Fibroblast of skin of left quadriceps (primary cell): ENCODE measurements at places on chromosomes 2 and 18.

DNA sequence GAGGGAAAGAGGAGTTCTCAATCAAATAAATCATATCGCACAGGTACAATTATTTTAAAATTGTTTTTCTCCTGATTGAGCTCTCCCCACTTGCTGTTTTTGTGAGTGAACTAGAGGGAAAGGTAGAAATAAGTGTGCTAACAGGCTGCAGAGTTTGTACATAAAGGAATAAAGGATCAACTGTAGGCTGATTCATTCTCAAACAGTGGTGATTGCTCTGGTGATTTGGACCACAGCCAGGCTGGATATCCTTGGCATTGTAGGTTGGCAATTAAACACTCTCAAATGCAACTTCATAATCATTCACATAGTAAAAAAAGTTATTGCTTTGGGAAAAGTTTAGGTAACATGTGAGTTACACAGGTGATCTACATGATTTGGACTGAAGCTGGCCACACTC is 29.8 kb downstream of the LRP1B start:
- DNase-seq, result no peak

- no peak for DNase-seq
Observed at GRCh38 chr2:26316041-26316440, 29.9 kb upstream of the SELENOI start.

DNA sequence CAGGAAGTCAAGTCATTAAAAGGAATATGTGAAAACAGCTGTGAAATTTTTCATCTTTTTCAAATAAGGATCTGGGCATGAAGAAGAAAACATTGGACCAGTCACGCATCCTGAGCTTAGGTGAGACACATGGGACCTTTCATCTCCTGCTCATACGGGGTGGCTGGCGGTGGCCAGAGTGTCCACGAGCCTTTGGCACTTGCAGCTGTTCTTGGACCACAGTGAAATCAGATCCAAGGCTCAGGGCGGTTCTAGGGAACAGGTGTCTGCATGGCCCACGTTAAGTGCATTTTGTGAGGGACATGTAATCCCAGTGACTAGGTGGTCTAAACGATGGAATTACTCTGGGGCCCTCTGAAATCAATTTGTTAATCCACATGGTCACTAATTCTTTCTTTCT is 212.7 kb upstream of the COPS8 start:
- no peak for DNase-seq

GRCh38 chr2:62800618-62801017 is 95.1 kb downstream of the EHBP1 start:
- DNase-seq, result no peak

- no peak for DNase-seq
Observed at GRCh38 chr2:179636100-179636980, 225.1 kb downstream of the ZNF385B start.

- DNase-seq, result no peak
Observed at GRCh38 chr2:31161637-31162036, 23.4 kb upstream of the GALNT14 start.

DNA sequence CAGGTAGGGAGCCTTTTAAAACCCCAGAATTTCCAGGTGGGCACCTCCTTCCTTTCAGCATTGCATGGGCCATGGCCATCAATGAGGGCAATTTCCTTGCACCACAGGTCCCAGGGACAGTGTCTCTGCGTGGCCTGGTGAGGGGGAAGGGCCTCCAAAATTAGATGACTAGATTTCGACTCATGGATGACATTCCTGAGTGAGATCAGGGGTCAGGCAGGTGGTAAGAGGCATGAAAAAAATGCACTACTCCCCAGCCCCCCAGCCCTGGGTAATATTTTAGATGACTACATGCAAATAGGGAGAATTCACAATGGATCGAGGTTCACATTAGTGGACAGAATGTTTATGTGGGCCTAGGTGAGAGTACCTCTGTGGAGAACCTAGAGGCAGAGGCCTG is 19.0 kb upstream of the IGFBP5 start:
- no peak for DNase-seq

DNA sequence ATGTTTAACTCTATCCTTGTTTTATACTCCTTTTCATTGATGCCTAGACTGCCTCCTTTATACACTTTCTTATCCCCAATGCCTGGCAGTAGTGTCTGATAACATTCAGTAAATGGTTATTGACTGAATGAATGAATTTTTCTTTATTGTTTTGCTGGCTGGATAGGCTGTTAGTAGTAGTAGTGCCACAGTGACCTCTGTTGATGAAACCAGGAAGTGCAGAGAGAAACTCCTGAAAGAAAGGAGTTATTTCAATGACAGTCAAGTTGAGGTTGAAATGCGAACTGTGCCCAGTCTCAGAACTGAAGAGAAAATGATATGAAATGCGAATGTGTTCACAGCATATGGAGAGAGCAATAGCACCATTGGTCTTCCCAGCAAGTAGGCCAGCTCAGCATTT is 26.8 kb upstream of the SLC9A2 start:
- no peak for DNase-seq

DNA sequence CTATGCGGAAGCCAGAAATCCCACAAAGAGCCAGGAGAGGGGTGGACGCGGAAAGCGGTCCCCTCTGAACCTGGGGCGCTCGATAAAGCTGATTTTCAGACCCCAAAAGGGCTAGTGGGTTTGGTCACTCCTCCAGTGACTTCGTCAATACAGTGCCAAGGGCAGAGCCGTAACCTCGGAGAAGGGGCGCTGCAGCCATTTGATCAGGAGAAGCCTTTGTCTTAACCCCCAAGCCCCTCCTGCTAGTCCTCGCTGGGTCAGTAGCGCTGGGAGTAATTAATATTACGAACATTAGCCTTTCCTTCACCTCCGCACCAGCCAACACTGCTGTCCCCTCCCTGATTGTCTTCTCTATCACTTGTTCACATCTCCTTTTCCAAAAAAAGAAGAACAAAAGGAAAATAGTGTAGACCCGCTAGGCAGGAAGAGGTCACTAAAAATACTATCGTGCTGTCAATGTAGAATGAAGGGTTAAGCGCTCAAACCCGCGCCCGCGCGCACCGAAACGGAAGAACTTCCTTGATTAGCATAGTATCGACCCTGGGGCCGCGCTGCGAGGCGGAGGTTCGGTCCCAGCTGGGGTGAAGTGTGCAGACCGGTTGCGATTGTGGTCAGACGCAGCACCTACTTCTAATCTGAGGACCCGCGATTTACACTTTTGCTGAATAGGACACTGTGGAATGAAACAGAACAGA is 63.2 kb upstream of the MAPRE2 start:
- no peak for DNase-seq

- no peak for DNase-seq
Observed at GRCh38 chr2:153818242-153818641, 53.5 kb upstream of the GALNT13 start.

GRCh38 chr2:75287624-75288316 is 88.5 kb upstream of the TACR1 start:
- DNase-seq, result no peak

GRCh38 chr18:23793985-23794867 is 105.0 kb downstream of the LAMA3 start:
- no peak for DNase-seq

GRCh38 chr2:111698743-111699554 is 185.0 kb downstream of the ANAPC1 start:
- DNase-seq, result peak; percentile 97

DNA sequence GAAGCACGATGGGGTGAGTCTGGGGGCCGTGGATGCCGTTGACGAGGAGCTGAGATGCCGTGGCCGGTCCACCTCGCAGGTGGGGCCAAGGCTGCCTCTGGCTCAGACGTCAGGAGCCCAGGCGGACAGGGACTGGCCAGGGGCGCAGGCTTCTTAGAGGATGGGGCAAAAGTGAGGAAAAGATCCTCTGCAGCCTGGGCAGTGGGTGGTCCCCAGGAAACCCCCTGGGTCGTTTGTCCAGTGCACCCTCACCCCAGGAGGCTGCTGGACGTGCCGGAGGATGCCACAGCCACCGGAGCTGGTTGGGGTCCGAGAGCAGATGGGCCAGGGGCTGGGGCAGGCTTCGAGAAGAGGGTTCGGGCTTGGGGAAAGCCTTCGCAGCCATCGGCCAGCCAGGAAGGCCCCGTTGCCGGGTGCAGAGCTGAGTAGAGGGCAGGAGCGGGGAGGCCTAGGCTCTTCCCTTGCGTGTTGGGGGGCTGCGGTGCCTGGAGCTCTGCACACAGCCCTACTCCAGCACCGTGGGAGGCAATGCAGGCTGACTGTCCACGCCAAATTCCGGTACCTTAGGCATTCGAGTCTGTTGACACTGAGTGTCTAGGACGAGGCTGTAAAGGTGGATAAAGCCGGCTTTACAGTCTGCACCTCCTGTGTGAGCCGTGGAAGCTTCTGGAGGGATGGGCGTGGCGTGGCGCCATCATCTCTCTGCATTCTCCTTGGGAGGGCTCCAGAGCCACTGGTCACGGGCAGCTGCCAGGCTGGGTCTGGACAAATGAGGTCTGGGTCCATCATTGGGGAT is 18.8 kb downstream of the GPC1 start:
- no peak for DNase-seq

DNA sequence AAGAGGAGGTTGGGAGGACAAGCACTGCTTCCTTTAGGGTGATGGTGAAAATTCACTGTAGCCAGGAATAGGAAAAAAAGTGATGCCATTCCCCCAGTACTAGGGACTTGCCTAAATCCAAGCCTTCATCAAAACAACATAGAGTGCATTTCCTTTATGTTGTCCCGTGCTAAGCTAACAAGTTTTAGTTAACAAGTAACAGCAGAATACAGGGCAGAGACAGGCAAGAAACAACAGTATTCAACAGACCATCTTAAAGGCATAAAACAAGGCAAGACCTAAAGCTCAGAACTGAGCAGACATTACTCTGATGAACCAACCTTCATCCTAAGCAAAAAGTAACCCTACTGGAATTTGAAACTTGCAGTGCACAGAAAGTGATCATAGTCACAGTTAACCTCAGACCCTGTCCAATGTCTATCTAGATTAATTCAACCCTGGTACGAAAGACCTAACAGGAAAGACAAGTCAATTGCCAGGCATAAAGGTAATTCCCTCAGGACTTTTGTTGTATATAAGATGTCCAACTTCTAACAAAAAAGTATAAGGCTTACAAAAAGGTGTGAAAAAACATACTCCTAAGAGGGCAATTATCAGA is 34.4 kb upstream of the GALNT1 start:
- DNase-seq, result no peak

DNA sequence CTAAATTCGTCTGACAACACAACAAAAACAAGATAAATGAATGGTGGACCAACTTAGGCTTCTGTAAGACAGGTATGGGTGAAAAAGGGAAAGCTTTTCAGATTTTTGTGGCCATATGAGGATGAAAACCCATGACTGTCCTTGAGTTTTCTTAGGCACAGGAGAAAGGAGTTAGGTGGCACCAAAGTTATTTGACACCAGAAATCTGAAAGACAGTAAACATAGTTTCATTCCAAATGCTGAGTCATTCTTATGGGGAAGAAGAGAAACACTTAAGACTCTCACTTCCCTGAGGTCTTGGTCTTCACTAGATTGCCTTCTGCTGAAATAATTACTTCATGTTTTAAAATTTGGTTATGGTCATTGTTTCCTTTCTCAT is 5.2 kb upstream of the GPD2 start:
- DNase-seq, result no peak

DNA sequence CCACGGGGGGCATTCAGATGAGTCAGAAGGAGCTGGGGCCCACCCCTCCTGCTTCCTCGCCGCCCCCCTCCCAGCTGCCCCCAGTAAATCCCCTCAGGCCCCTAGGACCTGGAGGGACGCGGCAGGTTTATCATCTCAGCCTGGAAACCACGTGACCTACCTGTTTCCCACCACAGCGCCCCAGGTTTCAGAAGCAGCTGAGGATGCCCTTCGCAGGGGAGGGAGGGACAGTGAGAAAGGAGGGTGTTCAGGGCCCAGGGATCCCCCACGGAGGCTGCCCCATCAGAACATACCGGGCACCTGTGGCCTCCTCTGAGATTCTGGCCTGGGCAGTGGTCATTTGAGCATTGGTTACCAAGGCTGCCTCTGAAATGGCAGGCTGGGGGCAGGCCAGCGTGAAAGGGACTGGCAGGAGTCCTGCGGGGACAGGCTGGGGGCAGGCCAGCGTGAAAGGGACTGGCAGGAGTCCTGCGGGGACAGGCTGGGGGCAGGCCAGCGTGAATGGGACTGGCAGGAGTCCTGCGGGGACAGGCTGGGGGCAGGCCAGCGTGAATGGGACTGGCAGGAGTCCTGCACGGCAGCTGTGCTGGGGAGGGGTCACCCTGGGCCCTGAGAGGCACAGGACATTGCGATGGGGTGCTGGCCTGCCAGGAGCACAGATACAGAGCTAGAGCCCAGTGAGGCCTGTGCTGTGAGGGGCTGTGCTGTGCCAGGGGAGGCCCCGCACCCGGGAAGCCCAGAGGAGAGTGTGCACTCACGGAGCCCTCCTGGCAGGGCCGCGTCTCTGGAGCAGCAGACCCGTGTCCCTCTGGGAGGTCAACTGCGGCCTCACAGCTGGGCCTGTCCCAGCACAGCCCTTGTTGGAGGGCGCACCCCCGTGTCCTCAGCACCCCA is 1.6 kb downstream of the NEU4 start:
- DNase-seq, result no peak

- no peak for DNase-seq
Observed at GRCh38 chr18:42264497-42264896, 309.5 kb downstream of the PIK3C3 start.

DNA sequence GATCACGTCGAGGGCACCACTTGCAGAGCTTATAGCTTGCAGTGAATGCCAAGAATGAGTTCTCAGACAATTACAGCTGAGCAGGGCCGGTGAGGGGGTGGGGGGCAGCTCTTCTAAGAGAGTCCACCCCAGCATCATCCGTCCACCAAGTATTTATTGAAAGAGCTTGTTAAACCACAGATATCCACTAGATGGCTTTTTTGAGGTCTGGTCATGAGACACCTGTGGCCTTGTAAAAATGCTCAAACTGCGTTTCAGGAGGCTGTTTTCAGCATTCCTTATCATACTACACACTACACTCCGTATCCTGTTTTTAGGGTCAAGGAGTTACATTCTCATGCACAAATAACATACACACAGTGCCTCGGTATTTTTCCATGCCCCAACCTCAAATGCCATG is 51.5 kb downstream of the DNAJC10 start:
- DNase-seq, result peak; percentile 1

GRCh38 chr2:163370169-163370886 is 365.5 kb downstream of the FIGN start:
- DNase-seq, result no peak

DNA sequence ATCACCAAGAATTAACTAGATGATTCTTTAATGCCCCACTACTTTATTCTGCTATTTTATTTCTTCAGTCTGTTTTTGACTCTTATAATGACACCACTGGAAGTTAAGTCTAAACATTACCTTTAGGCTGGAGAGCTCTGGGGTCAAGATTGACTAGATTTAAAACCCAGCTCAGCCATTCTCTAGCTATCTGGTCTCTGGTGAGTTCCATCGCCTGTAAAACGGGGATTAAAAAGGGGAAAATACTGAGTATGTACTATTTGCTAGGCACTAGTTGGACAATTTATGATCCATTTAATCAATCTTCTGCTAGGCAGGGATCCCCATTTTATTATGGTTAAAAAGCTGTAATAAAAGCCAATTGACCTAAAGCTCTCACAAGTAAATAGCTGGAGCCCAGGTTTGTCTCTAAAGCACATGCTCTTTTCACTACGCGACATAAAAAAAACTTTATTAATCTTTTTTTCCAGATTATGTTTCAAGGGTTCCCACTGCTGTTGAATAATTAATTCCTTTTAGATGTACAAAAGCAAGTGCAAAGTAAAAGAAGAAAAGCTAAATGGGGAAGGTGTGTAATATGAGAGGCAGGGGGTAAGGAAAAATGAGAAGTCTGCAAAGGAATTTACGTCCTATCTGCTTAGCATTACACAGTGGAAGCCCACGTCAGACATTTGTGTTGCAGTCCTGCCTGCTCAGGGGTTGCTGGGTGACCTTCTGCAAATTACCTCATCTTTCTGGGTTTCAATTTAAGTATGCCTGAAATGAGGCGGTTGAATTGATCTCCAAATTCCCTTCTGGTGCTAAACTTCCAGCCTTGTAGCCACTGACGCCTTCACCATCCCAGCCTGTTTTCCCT is 918 bp upstream of the NABP1 start:
- DNase-seq, result peak; percentile 59
